ENCODE measurements at places on chromosomes 3 and 15. TPM values are rescaled to one million over a fixed set of nuclear protein-coding genes. Genes with fewer than 3 reads are reported as not detected.

DGKG gene
- 4.4 TPM for total RNA-seq

NMNAT3 gene
- total RNA-seq = 0.19 TPM

TRH gene
- total RNA-seq = under 0.01 TPM

RTP1 gene
- under 0.01 TPM for total RNA-seq

TUSC7 gene
- not detected for total RNA-seq

C3orf52 gene
- 9.3 TPM for total RNA-seq
